K562 (cell line): ENCODE measurements at places on chromosomes 5 and 9. TPM values are rescaled to one million over a fixed set of nuclear protein-coding genes. Genes with fewer than 3 reads are reported as not detected.

The OTULINL gene
- 0.07 and 0.13 TPM in 2 replicates for total RNA-seq

The PCDHB14 gene
- not detected in 2 replicates for total RNA-seq

The ACTBL2 gene
- total RNA-seq: not detected in 2 replicates

DNA sequence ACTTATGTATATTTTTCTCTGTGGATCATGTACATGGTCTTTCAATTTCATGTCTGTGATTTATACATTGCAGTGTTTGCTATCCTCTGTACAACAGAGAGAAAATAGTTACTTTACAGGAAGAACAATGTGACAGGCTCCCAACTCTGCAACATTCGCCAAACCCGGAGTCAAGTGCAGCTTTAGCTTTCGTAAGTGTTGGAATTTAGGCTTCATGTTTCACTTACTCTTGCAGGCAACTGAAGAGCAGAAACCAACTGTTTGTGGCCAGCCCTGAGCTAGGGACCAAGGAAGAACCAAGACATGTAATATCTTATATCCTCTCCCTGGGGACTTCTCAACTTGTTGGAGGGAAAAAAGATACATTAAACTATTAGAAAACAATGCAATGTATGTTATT lies 147.9 kb downstream of the C5orf15 start:
- no peak overlapping the region for H3K4me3 ChIP-seq
- H3K36me3 ChIP-seq: no peaks in the 10 kb centered on the region
- no peak overlapping the region for H3K27ac ChIP-seq
- H3K4me1 ChIP-seq: peaks cover 1% of the 10 kb centered on the region
- H3K27me3 ChIP-seq: peaks cover 31% of the 10 kb centered on the region
- DNase-seq: no peak

- H3K27me3 ChIP-seq: peaks cover 20% of the 10 kb centered on the region; the same call in 2 of the 3 replicates
- H3K27ac ChIP-seq: no peak overlapping the region
- no peak overlapping the region for H3K4me3 ChIP-seq
- H3K36me3 ChIP-seq: no peaks in the 10 kb centered on the region
- no peaks in the 10 kb centered on the region for H3K4me1 ChIP-seq
- no peak for DNase-seq
These were observed 20.6 kb upstream of the SLC9A3 start for GRCh38 chr5:544675-545355.

DNA sequence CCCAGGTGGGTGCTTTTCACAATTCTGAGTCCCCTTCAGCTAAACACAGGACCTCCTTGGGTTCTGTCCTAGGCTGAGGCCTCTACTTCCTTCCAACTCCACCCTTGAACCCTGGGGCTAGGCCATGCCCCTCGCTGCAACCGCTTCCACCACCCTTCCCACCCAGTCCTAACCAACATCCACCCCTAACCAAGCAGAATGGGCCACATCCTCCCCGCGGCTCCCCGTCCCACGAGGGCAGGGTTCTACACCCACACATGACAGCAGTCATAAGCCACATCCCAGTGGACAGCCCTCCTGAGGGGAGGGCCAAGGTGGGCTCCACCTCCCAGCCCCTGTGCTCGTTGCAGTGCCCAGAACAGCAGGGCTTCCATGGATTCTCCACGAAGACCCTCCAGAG lies 65.8 kb downstream of the SHB start:
- H3K27ac ChIP-seq: no peak overlapping the region
- no peaks in the 10 kb centered on the region for H3K27me3 ChIP-seq
- DNase-seq: no peak

DNA sequence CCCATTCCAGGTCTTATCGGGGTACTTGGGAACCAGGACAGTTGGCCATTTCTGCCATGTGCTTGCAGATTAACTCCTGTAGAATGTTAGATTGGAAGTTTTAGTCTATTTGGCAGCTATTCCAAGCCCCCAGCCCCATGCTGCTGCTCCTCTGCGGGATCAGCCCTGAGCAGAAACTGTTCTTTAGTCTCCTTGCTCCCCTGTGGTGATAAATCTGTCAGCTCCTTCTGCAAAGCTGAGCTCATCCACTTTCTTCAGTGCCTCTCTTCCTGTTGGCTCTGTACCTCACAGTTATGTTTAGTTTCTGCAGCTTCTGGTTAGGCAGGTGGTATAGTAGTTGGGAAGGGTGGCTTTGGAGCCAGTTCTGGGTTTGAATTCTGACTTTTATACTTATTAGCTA lies 170.4 kb downstream of the GRIA1 start:
- no peak for DNase-seq
- H3K27me3 ChIP-seq: no peaks in the 10 kb centered on the region
- no peaks in the 10 kb centered on the region for H3K4me1 ChIP-seq

- H3K36me3 ChIP-seq: no peaks in the 10 kb centered on the region
- H3K27ac ChIP-seq: no peak overlapping the region
- no peak overlapping the region for H3K4me3 ChIP-seq
- peaks cover 5% of the 10 kb centered on the region for H3K4me1 ChIP-seq
- peaks cover 47% of the 10 kb centered on the region for H3K27me3 ChIP-seq
- no peak for DNase-seq
These were observed 11.9 kb upstream of the TBC1D9B start for GRCh38 chr5:179919487-179920060.

GRCh38 chr5:371811-372555 lies 50.5 kb downstream of the AHRR start:
- no peak overlapping the region for H3K4me3 ChIP-seq
- DNase-seq: no peak
- H3K36me3 ChIP-seq: no peaks in the 10 kb centered on the region
- no peak overlapping the region for H3K27ac ChIP-seq

DNA sequence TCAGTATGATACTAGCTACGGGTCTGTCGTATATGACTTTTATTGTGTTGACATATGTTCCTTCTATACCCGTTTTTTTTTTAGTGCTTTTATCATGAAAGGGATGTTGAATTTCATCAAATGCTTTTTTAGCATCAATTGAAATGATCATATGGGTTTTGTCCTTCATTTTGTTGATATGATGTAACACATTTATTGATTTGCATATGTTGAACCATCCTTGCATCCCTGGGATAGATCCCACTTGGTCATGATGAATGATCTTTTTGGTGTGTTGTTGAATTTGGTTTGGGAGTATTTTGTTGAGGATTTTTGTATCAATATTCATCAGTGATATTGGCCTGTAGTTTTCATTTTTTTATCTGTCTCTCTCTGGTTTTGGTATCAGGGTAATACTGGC lies 50.9 kb downstream of the OSMR start:
- H3K36me3 ChIP-seq: no peaks in the 10 kb centered on the region
- no peak for DNase-seq
- no peak overlapping the region for H3K27ac ChIP-seq
- H3K4me3 ChIP-seq: no peak overlapping the region

DNA sequence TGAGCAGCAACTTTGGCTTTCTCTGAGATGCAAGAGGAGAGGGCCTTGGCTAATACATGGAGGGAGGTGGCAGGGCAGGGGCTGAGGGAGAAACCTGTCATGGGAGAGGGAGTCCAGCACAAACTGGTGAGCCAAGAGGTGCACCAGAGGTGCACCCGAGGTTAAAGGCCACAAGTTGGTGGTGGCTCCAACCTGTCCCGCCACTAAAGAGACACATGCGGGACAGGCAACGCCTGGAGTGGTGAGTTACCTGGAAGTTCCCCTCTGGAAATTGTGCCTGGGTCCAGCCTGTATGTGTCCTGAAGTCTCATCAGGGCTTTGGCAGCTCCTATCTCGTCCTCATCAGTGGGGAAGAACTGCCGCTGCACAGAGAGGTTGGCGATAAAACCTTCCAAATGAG lies 14.0 kb downstream of the P4HA2 start:
- H3K27me3 ChIP-seq: no peaks in the 10 kb centered on the region
- H3K4me1 ChIP-seq: peaks cover 7% of the 10 kb centered on the region; the same call in 1 of the 2 replicates
- no peak overlapping the region for H3K4me3 ChIP-seq
- H3K36me3 ChIP-seq: peaks cover 34% of the 10 kb centered on the region; the same call in 2 of the 3 replicates

DNA sequence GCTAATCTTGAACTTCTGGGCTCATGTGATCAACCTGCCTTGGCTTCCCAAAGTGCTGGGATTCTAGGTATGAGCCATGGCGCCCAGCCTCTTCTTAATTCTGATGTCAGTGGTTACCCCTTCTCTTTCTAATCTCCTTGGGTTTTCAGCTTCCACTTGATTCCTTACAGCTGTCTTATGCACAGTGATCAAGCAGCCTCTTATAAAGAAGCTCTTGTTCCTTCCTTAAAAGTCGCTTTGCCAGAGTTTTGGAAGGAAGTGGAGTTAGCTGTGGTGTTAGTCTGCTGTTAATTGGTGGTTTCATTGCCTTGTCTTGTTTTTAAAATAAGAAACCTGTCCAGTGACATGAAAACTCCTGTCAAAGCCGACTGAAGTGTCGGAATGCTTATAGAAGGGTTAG lies 128.1 kb upstream of the CACNA1B start:
- no peak overlapping the region for H3K4me3 ChIP-seq
- DNase-seq: no peak
- no peak overlapping the region for H3K27ac ChIP-seq

DNA sequence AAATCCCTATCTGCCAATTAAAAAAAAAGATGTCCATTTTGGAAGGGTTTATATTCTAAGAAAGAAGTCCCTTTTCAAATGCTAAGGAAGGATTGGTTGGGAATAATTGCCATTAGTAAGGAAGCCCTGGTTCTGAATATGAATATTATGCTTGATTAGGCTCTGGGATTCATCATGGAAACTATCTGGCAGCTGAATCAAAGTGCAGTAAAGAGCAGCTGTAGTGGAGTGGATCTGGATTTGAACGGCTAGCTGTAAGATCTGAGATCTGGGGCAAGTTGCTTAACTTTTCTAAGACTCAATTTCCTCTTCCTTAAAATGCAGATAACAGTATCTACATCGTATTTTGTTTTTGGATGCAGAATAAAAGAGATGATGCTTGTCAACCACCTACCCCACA lies 10.5 kb downstream of the IL12B start:
- no peaks in the 10 kb centered on the region for H3K4me1 ChIP-seq
- H3K27me3 ChIP-seq: 0 out of 2 replicates have a peak, but pooled peaks cover 4% of the 10 kb centered on the region
- no peak for DNase-seq
- no peak overlapping the region for H3K27ac ChIP-seq
- H3K4me3 ChIP-seq: no peak overlapping the region

DNA sequence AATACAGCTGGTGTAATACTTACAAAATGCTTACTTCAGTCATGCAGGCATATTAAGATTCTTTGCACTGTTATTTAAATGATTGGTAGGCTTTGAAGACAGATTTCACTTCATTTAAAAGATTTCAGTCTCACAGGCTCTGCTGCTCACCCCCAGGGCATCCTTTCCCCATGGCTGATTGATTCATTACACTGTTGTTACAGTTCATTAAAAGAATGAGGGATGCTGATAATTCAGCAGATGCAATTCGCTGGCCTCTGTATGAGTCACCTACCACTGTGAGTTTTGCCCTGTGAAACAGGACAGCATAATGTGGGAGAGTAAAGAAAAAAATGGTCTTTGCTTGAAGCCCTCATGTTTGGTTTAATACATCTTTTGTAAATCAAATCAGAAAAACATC lies 246.9 kb downstream of the CYLC2 start:
- no peak for DNase-seq
- H3K27me3 ChIP-seq: no peaks in the 10 kb centered on the region
- no peaks in the 10 kb centered on the region for H3K36me3 ChIP-seq
- H3K27ac ChIP-seq: no peak overlapping the region
- no peaks in the 10 kb centered on the region for H3K4me1 ChIP-seq

GRCh38 chr5:16812911-16813310 lies 123.2 kb downstream of the MYO10 start:
- DNase-seq: no peak
- H3K27ac ChIP-seq: no peak overlapping the region
- H3K4me1 ChIP-seq: no peaks in the 10 kb centered on the region; the same call in 1 of the 2 replicates
- no peaks in the 10 kb centered on the region for H3K36me3 ChIP-seq
- peaks cover 37% of the 10 kb centered on the region for H3K27me3 ChIP-seq

- peak overlapping the region; percentile 35; the same call in 1 of the 3 replicates for H3K27ac ChIP-seq
- DNase-seq: peak; percentile 48
- H3K4me3 ChIP-seq: no peak overlapping the region
- no peaks in the 10 kb centered on the region for H3K27me3 ChIP-seq
- peaks cover 4% of the 10 kb centered on the region; the same call in 1 of the 2 replicates for H3K4me1 ChIP-seq
These were observed 75.9 kb downstream of the SPRY4 start for GRCh38 chr5:142248853-142249462.

- H3K4me3 ChIP-seq: no peak overlapping the region
- no peaks in the 10 kb centered on the region for H3K36me3 ChIP-seq
- no peaks in the 10 kb centered on the region for H3K27me3 ChIP-seq
- no peak for DNase-seq
These were observed 106.3 kb upstream of the MAMDC2 start for GRCh38 chr9:69937360-69937759.

DNA sequence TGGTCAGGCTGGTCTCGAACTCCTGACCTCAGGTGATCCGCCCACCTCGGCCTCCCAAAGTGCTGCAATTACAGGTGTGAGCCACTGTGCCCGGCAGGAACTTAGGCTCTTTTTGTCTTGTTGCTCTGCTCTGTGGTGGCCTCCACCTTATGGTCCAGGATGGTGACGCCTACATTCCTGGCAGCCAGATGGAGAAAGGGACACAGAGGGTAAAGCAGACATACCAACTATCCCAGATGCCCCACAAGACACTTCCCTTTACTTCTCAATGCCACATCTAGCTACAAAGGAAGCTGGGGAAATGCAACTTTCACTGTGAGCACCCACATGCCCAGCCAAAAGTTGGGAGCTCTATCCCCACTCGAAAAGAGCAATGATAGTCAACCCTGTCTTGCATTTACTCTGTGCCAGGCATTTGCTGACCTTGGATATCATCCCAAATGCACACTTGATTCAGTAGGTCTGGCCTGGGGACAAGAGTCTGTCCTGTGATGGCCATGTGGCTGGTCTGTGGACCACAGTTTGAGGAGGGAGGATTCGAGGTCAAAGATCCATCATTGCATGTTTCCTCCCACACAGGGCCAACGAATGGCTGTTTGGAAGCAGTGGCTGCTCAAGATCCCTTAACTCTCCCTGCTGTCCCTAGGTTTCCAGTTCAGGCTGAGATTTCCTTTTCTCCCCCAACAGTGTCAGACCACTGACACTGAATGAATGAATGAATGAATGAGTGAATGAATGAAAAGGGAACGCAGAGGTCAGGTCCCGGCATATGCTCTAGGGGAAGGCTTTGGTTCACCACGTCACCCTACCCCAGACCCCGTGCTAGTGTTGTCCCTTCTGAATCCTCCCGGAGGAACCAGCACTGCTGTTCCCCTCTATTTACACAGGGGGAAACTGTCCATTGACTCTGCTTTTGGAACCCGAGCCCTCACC lies 1.4 kb upstream of the ERGIC1 start:
- H3K27me3 ChIP-seq: no peaks in the 10 kb centered on the region
- no peak overlapping the region for H3K4me3 ChIP-seq
- H3K4me1 ChIP-seq: peaks cover 12% of the 10 kb centered on the region
- H3K27ac ChIP-seq: no peak overlapping the region
- H3K36me3 ChIP-seq: peaks cover 6% of the 10 kb centered on the region; the same call in 2 of the 3 replicates
